ENCODE measurements at places on chromosomes 11 and 22.

GRCh38 chr11:96287822-96288439 lies 55.1 kb downstream of the MAML2 start:
- DNase-seq: no peak

- DNase-seq: no peak
Measured at GRCh38 chr11:125075900-125076317, 12.8 kb downstream of the SLC37A2 start.

- DNase-seq: no peak
Measured at GRCh38 chr22:27820896-27821866, 19.6 kb upstream of the MN1 start.

DNA sequence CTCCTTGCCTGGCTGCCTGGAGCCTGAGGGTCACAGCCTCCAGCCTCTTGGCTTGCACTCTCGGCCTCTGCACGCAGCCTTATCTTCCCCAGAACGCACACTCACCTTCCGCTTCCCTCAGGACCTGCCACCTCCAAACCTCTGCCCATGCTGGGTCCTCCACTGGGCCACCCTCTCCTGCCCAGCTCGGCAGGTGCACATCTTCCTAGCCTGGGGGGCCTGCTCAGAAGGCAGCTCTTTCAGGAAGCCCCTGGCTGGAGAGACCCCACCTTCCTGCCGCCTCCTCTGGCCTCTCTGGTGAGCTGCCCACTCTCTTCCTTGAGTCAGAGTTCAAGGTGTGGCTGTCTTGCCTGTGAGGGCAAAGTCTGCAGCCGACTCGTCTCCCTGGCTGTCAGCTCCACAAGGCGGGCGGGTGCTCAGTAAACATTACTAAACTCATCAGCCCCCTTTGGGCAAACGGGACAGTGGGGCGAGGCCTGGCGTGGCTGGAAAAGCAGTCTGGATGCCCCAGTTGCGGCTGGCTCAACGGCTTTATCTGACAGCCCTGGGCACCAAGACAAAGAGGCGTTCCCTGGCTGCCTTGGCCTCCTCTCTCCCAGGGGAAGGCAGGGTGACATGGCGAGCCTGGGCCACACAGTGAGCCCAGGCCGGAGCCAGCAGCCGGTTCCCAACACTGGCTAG lies 1.7 kb upstream of the LINC01488 start:
- DNase-seq: no peak

DNA sequence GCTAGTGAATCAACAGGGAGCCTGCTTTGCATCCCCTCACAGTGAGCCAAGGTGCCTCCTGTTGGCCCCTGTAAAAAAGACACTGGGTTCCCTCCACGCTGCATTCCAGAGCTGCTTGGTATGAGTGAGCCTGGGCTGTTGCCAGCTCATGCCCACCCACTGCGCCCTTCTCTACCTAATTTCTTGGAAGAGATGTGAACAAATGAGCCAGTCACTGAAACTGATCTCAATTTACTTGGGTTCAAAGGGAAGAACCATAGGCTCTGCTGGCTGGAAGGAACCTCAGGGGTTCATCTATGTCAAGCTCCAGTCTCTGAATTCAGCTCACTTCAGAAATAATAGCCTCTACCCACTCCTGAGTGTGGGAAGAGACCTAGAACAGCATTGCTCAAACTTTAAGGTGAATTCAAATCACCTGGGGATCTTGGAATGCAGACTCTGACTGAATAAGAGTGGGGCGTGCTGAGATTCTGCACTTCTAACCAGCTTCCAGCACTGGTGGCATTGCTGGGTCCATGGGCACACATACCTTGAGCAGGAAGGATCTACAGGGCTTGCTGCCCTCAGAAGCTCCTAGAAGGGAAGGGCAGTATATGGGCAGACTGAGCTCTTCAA lies 5.4 kb upstream of the TMPRSS4 start:
- no peak for DNase-seq

DNA sequence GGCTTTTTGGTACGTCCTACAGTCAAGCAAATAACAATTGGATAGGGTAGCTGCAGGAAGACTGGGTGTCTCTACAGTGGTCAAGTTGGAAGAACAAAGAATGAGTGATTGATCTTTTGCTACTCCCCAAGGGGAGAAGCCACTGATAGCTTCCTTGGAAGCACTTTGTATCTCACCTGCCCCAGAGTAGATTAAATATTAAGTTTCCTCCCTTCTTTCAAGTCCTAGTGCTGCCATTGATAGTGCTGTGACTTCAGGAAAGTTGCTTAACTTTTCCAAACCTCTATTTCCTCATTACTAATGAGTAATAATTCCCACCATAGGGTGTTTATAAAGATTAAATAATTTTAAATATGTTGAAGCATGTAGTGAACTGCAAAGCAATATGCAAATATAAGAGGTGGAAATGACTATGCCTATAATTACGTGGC lies 35.6 kb upstream of the EHF start:
- DNase-seq: no peak

DNA sequence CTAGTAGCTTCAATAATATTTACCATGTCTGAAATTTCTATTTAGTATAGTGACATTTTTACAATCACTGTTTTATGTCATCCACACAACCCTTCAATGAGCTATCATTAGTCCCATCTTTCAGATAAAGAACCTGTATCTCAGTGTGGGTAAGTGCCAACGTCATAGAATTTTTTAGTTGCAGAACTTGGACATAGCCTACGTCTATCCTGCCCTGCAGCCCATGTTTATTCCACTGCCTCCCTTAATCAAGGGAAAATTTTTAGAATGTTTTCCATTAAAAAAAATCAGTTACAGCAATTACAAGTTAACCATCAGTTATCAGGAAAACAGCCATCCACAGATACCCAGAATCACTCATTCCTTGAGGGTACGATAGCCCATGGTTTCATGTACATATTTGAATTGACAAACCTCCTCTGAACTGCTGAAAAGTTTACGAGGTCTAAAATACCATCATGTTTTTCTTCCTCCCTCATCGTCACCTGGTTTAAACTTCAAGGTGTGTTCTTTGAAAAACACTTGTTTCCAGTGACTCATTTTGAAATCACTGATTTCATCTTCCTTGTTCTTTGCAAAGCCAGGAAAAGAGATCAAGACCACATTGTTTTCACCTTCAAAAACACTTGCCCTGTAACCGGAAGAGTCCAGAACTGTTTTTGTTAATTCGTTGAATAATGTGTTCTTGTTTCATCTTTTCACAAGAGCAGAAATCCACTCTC lies 100.9 kb downstream of the FAM76B start:
- no peak for DNase-seq

DNA sequence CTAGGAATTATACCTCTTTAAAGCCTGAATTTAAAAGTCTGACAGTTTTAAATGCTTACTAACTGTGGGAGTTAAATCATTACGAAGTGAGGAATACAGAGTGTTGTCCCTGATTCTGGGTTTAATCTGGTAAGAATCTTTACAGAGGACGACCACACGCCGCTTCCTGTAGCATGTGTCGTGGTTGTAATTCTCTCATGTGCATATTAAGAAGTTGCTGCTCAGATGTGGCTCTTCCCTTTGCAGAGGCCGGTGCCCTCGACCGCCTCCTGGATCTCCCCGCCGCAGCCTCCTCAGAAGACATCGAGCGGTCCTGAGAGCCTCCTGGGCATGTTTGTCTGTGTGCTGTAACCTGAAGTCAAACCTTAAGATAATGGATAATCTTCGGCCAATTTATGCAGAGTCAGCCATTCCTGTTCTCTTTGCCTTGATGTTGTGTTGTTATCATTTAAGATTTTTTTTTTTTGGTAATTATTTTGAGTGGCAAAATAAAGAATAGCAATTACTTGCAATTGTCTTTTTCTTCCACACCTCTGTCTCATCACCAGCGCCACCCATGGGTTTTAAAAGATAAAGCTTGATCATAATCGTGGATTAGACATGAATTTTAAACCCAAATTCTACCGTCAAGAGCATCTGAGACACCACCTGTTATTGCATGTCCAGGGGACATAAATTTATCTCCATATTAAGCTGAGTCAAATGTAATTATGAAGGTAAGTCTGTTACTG lies 6.5 kb downstream of the GAL start:
- DNase-seq: no peak

DNA sequence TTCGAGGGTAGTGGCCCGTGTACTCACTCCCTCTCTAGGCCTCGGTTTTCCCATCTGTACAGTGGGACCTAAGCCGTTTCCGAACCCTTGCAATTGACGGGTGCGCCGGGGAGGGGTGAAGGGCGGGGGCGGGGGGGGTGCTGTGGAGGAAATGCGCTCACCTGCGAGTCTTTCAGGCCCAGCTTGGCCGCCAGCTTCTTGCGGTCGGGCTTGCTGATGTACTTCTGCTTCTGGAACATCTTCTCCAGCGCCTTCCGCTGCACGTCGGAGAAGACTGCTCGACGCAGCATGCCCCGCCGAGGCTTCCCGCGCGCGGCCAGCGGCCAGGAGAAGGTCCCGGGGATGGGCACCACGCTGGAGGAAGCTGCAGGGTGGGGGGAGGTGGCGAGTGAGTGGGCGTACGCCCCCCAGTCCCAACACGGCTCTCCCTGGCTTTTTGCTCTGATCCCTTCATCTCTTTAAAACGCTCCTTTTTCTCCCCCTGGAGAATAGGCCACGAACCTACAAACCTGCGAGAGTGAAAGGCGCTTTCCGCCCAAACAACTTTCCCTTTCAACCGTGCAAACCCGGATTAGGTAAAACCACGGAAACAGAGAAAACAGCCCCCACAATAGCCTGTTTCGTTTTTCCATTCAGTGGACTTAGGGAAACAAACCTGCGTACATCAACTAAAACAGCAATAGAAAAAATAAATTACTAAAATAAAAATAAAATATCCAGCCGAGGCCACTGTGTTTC lies 3.2 kb downstream of the DBX1 start:
- peak; percentile 24 for DNase-seq

DNA sequence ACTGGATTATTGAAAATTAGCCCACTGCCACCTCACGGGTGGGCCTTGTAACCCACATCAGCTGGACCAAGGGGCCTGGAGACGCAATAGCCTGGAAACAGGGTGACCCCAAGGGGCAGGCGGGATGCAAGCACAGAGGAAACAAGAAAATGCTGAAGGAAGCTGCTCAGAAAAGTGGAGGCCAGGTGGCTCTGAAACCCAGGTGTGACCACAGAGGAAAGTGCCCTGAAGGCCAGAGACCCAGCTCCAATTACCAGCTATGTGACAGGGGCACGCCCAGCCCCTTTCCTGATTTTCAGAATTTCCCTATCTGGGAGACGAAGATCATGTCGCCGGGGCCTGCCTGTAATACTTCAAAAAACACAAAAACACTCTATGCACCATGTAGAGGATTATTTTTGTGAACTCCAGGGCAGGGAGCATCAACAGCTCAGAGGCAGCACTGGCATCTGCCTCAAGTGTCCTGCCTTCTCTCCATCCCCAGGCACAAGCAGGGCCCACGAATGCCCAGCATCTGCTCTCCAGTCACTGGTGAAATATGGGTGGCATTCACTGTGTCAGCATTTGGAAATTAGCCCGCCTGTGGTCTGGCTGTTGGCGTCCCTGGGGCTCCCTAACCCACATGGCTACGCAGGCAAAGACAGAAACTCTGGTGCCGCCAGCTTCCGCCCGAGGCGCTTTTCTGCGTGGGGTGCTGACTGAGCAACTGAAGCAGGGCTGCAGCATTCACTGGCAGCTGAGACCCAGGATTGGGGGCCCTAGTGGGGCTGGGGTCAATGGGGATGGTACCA lies 6.3 kb downstream of the KCNJ1 start:
- no peak for DNase-seq

DNA sequence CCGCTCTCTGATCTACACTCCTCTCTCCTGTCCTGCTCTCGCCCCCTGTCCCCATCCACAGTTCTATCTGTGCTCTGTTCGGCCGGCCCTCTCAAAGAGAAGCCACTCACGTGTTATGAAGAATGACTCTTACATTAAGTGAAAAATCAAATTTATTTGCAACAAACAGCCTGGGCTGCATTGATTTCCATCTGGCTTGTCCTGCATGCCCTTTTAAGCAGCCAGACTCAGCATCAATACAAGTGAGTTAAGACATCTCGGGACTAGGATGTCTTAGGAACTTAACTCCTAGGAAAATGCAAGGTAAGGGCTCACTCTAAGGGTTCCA lies 373.5 kb downstream of the TENM4 start:
- DNase-seq: no peak

- no peak for DNase-seq
Measured at GRCh38 chr11:125211948-125212340, 47.4 kb downstream of the PKNOX2 start.

DNA sequence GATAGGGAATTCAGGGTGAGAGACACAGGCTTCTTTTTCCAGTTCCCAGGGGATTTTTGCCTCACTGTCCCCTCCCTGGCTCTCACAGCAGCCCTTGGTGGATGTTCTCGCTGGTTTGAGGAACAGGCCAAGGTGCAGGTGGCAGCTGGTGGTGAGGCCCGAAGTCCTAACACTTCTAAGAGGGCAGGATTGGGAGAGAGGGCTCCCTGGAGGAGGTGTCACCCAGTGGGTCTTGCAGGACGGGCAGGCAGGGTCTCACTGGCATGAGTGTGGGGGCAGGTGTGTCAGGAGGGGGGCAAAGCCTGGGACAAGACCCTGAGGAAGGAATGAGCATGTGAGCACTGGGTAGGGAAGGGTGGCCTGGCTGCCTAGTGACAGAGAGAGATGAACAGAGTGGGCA lies 9.2 kb downstream of the ADORA2A start:
- DNase-seq: no peak
